Endothelial cell of umbilical vein (primary cell): ENCODE measurements at places on chromosomes 3 and 15. TPM values are rescaled to one million over a fixed set of nuclear protein-coding genes. Genes with fewer than 3 reads are reported as not detected.

GRCh38 chr3:59464187-59464586 lies 414.4 kb upstream of the CFAP20DC start:
- no peak for DNase-seq
- H3K4me1 ChIP-seq, result no peaks in the 10 kb centered on the region
- H3K36me3 ChIP-seq, result no peaks in the 10 kb centered on the region
- no peak overlapping the region for H3K4me3 ChIP-seq

GRCh38 chr3:17292556-17292955 lies 407.8 kb downstream of the PLCL2 start:
- H3K27me3 ChIP-seq, result no peaks in the 10 kb centered on the region
- H3K4me3 ChIP-seq, result no peak overlapping the region
- no peak for DNase-seq

GRCh38 chr15:94312946-94313345 lies 81.6 kb downstream of the MCTP2 start:
- no peak overlapping the region for H3K27ac ChIP-seq
- no peaks in the 10 kb centered on the region for H3K27me3 ChIP-seq
- no peaks in the 10 kb centered on the region for H3K36me3 ChIP-seq
- DNase-seq, result no peak
- H3K4me1 ChIP-seq, result no peaks in the 10 kb centered on the region

WNT5A gene
- 0.25 and 0.33 TPM in 2 replicates for total RNA-seq

DNA sequence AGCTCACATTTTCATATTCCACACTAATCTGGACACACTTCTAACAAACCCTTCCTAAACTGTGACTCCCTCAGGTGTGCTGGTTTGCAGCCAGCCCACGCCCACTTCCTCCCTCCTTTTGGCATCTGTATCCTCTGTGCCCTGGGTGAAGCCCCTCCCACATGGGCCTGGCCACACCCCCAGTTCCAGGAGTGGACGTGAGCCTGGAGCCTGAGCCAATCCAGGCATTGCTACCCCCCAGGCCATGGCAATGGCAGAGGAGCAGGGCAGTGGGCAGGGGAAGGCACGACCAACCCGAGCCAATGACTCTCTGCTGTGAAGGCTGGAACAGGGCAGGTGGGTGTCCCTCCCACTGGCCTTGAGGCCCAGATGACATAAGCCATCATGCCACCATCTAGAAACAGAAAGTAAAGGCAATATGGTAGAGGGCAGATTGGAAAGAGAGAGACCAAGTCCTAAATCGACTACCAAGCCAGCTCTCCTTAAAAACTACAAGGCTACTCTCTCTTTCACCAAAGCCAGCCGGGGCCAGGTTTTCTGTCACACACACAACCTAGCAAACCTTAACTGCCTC lies 18.6 kb downstream of the FAM174B start:
- H3K27me3 ChIP-seq, result no peaks in the 10 kb centered on the region
- no peak overlapping the region for H3K27ac ChIP-seq
- no peaks in the 10 kb centered on the region for H3K36me3 ChIP-seq
- H3K4me1 ChIP-seq, result no peaks in the 10 kb centered on the region

GRCh38 chr15:39462691-39463090 lies 118.2 kb upstream of the THBS1 start:
- H3K27me3 ChIP-seq, result no peaks in the 10 kb centered on the region
- H3K36me3 ChIP-seq, result no peaks in the 10 kb centered on the region
- peak; percentile 77 for DNase-seq
- peak overlapping the region; percentile 71 for H3K27ac ChIP-seq
- H3K4me1 ChIP-seq, result peaks cover 24% of the 10 kb centered on the region

DNA sequence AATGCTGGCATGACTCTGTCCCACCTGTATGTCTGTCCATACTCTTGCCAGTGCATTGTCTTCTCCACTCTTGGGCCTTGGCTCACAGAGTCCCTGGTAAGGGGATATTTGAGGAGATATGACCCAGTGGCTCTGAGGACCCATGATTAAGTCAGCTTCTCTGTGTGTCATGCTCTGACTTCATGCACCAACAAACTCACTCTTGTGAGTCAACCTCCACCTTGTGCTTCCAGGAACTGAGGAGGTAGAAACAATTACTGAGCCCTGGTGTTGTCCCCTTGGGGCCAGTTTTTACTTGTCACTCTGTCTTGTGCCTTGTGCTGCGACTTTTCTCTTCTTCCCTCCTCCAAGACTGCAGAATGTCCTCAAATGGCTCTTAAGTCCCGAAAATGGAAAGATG lies 127.1 kb downstream of the ABHD5 start:
- H3K27ac ChIP-seq, result no peak overlapping the region
- no peak for DNase-seq
- peaks cover 1% of the 10 kb centered on the region for H3K27me3 ChIP-seq
- H3K4me1 ChIP-seq, result no peaks in the 10 kb centered on the region
- no peaks in the 10 kb centered on the region for H3K36me3 ChIP-seq

DNA sequence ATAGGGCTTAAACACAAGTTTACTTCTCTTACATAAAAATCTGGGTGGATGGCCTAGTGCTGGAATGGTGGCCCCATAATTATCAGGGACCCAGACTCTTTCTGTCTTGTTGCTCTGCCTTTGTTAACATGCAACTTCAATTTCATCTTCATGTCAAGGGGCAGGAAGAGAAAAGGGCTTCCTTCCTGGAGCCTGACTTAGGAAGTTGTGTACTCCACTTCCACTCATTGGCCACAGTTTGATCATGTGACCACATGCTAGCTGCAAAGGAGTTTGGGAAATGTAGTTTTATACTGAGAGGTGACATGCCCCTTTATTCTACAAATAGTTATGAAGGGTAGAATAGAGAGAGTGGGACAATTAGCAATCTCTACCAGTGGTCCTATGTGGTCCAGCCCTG lies 39.3 kb downstream of the RHCG start:
- H3K4me3 ChIP-seq, result no peak overlapping the region
- H3K27ac ChIP-seq, result no peak overlapping the region
- no peaks in the 10 kb centered on the region for H3K4me1 ChIP-seq
- H3K27me3 ChIP-seq, result peaks cover 9% of the 10 kb centered on the region
- H3K36me3 ChIP-seq, result no peaks in the 10 kb centered on the region

RBP2 gene
- total RNA-seq, result not detected in 2 replicates

DNA sequence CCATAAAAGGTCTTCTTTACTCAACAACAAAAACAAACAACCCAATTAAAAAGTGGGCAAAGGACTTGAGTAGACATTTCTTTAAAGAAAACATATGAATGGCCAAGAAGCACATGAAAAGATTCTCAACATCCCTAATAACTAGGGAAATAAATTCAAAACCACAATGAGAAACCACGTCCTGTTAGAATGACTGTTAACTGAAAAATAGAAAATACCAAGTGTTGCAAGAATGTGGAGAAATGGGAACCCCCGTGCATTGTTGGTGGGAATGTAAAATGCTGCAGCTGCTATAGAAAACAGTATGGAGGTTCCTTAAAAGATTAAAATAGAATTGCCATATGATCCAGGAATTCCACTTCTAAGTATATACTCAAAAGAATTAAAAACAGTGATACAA lies 34.8 kb downstream of the NMNAT3 start:
- H3K4me3 ChIP-seq, result no peak overlapping the region
- no peak for DNase-seq
- no peaks in the 10 kb centered on the region for H3K4me1 ChIP-seq
- H3K27me3 ChIP-seq, result no peaks in the 10 kb centered on the region

KBTBD13 gene
- not detected in 2 replicates for total RNA-seq

GRCh38 chr3:160100610-160101009 lies 112.0 kb downstream of the IL12A start:
- DNase-seq, result no peak
- peaks cover 4% of the 10 kb centered on the region for H3K27me3 ChIP-seq
- H3K36me3 ChIP-seq, result no peaks in the 10 kb centered on the region
- no peak overlapping the region for H3K4me3 ChIP-seq

DNA sequence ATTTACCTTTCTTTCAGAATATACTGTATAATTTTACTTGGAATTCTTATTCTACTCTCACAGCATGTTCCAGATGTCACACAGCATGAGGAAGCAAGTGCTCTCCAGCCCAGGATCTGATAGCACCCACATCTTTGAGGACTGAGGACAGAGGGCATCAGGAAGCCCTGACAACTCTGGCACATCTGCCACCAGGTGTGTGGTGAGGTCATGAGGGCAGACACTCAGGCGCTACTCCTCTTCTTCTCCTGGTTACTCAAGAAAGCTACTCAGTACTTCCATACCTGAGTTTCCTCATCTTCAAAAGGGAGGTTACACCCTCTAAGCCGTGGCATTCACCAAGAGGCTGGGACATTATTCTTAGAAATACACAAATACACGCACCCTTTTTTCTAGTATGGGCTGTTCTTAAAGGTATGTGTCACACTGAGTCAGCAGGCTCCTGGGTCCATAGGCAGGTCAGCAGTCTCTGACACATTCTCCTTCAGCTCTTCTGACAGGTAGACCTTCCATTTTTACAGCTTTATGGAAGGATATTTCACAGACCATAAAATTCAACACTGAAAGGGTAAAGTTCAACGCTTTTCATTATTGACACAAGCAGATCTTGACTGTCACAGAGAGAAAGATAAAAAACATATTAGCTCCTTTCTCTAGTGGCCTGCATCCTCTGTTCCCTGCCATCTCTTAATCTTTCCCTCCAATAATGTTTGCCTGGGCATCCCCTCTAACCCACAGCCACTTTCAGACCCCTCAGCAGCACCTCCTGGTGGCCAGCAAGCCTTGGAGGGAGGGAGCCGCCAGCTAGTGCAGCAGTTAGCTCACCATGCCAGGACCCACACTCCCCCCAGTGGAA lies 103.2 kb upstream of the TJP1 start:
- H3K4me1 ChIP-seq, result peaks cover 12% of the 10 kb centered on the region
- H3K27ac ChIP-seq, result no peak overlapping the region
- no peaks in the 10 kb centered on the region for H3K36me3 ChIP-seq
- DNase-seq, result peak; percentile 72
- no peak overlapping the region for H3K4me3 ChIP-seq

BTBD1 gene
- 56.9 and 58.0 TPM in 2 replicates for total RNA-seq

NDN gene
- total RNA-seq, result 19.0 and 19.2 TPM in 2 replicates

DNA sequence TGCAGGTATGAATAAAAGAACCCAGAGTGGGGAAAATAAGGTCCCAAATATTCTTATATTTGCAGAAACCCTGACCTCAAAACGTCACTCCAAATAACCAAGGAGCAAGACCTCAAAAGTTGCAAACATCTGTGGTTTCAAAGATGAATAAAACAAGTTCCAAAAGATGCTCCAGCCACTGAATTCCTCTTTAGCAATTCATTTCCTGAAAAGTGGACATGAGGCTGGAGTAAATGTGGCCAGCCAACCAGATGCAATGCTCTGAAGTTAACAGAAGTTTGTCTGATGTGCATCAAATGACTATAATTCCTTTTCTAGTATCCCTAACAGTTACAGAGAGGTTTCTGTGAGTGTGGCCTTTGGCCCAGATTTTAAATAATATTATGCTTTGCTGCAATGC lies 71.2 kb upstream of the WNT5A start:
- H3K4me1 ChIP-seq, result no peaks in the 10 kb centered on the region
- H3K27ac ChIP-seq, result no peak overlapping the region
- H3K36me3 ChIP-seq, result no peaks in the 10 kb centered on the region
- DNase-seq, result no peak

DNA sequence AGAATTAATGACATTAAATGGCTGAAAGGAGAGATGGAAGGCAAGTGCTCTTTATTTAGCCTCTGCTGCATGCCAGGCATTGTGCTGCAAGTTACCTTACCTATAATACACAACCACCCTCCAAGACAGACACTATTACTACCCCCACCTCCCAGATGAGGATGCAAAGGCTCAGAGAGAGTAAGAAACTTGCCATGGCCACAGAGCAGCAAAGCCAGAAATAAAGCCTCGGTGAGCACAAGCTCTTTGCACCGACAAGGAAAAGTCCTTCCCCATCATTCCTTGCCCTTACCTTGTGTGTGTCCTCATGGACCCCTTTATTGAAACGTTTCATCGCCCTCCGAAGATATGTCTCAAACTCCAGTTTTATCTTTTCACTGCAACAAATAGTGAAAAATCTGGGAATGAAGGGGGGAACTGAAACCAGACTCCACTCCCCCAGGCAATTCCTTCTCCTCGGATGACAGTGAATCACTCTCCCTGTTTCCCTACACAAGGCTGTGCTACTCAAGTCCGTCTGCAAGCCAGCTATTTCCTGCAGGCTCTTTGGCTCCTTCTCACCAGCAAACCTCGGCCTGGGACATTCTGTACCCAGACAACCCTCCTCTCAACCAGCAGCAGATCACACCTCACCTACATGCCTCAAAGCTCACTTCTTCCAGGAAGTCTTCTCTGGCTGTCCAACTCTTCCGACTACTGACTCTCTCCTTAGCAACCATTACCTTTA lies 11.4 kb downstream of the XPC start:
- H3K27me3 ChIP-seq, result no peaks in the 10 kb centered on the region
- no peak overlapping the region for H3K4me3 ChIP-seq
- peaks cover 44% of the 10 kb centered on the region for H3K36me3 ChIP-seq
- H3K27ac ChIP-seq, result no peak overlapping the region
- peaks cover 15% of the 10 kb centered on the region for H3K4me1 ChIP-seq
- no peak for DNase-seq

HYAL1 gene
- 1.6 and 2.2 TPM in 2 replicates for total RNA-seq

TP53BP1 gene
- total RNA-seq, result 59.5 and 60.2 TPM in 2 replicates

- H3K27ac ChIP-seq, result no peak overlapping the region
- no peak overlapping the region for H3K4me3 ChIP-seq
- no peaks in the 10 kb centered on the region for H3K27me3 ChIP-seq
- no peaks in the 10 kb centered on the region for H3K4me1 ChIP-seq
- H3K36me3 ChIP-seq, result no peaks in the 10 kb centered on the region
Observed at GRCh38 chr3:19103510-19103909, 44.8 kb upstream of the KCNH8 start.

- H3K36me3 ChIP-seq, result no peaks in the 10 kb centered on the region
- DNase-seq, result no peak
- H3K27ac ChIP-seq, result peak overlapping the region; percentile 61
- peaks cover 15% of the 10 kb centered on the region for H3K27me3 ChIP-seq
- H3K4me1 ChIP-seq, result peaks cover 10% of the 10 kb centered on the region
- peak overlapping the region; percentile 91 for H3K4me3 ChIP-seq
Observed at GRCh38 chr15:72783004-72783639, 436 bp downstream of the ADPGK start.

DNA sequence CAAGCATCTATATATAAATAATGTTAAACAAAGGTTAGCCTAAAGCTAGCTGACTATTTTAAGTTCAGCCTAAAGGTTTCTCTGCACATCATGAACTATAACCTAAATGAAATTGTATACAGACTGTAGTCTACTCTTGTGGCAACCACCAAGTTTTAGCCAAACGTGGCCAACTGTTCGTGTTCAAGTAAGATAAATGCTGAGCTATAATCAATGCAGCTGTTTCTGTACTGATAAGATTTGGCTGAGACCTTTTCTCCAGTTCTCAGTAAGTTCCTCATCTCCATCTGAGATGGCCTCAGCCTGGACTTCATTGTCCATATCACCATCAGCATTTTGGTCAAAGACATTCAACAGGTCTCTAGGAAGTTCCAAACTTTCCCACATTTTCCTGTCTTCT lies 43.7 kb upstream of the IGSF10 start:
- DNase-seq, result no peak
- no peak overlapping the region for H3K4me3 ChIP-seq
- H3K27ac ChIP-seq, result no peak overlapping the region

- no peak overlapping the region for H3K27ac ChIP-seq
- DNase-seq, result no peak
- no peaks in the 10 kb centered on the region for H3K27me3 ChIP-seq
- no peaks in the 10 kb centered on the region for H3K36me3 ChIP-seq
- no peaks in the 10 kb centered on the region for H3K4me1 ChIP-seq
- no peak overlapping the region for H3K4me3 ChIP-seq
Observed at GRCh38 chr3:175070946-175071345, 211.8 kb downstream of the NAALADL2 start.

- H3K4me1 ChIP-seq, result peaks cover 13% of the 10 kb centered on the region
- H3K36me3 ChIP-seq, result no peaks in the 10 kb centered on the region
- no peak for DNase-seq
- H3K27ac ChIP-seq, result peak overlapping the region; percentile 77
- H3K4me3 ChIP-seq, result peak overlapping the region; percentile 40
- H3K27me3 ChIP-seq, result no peaks in the 10 kb centered on the region
Observed at GRCh38 chr3:196499807-196500524, 3.6 kb downstream of the RNF168 start.

- no peaks in the 10 kb centered on the region for H3K27me3 ChIP-seq
- no peak overlapping the region for H3K27ac ChIP-seq
- H3K36me3 ChIP-seq, result no peaks in the 10 kb centered on the region
- H3K4me1 ChIP-seq, result no peaks in the 10 kb centered on the region
Observed at GRCh38 chr3:31370681-31371080, 162.0 kb upstream of the STT3B start.
